Activated naive CD8-positive, alpha-beta T cell treated with anti-CD3 and anti-CD28 coated beads for 36 hours (primary cell): ENCODE measurements at places on chromosomes 4 and X. TPM values are rescaled to one million over a fixed set of nuclear protein-coding genes. Genes with fewer than 3 reads are reported as not detected.

DNA sequence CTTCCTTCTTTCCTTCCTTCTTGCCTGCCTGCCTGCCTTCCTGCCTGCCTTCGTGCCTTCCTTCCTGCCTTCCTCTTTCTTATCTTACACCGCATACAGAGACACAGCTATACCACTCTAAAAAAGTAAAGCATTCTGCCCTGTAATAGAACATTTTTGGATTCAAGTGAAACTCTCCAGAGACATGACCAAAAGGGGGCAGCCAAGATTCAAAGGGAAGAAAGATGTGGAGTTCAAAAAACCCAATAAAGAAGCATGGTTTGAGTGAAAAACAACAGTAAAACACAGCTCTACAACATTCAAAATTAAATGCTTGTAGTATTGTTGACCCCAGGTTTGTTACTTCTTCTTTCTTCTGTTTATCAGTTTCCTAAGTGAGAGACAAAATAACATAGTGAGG lies 914.9 kb upstream of the PCDH7 start:
- DNase-seq, result no peak

GRCh38 chr4:159446266-159446976 lies 343.5 kb downstream of the RAPGEF2 start:
- DNase-seq, result peak; percentile 2

DNA sequence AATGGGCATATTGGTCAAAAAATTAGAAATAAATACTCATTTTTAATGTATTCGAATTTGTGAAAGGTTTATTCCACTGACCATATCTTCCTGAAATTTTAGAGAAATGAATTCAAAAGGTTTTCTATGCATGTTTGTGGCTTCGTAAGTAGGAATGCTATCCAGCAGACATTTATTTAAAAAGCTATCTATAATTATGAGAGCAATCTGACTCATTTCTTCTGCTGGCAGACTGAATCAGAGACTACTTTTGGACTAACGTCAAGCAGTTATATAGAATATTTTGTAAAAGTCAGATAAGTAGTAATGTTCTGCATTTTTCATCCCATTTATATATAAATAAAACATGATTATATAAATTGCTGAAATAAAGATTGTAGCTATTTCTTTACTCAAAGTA lies 125.0 kb downstream of the SPCS3 start:
- DNase-seq, result no peak

DNA sequence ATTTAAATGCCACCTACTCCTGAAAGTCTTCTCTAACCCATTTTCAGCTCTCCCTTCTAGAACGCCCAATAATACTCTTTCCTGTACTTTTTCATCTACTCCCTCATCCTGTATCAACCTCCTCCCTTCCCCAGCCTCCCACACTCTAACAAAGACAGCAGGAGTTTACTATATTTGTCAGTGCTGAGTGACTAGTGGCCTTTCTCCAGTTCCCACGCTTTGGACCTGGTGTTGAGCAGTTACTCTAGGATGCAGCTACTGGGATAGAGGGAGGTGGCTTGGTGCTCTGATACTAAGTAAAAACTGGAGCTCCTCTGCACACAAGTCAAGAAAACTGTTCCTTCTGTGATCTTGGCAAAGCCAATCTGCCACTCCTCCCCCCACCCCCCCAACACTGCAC lies 36.1 kb upstream of the KLHL13 start:
- no peak for DNase-seq

DNA sequence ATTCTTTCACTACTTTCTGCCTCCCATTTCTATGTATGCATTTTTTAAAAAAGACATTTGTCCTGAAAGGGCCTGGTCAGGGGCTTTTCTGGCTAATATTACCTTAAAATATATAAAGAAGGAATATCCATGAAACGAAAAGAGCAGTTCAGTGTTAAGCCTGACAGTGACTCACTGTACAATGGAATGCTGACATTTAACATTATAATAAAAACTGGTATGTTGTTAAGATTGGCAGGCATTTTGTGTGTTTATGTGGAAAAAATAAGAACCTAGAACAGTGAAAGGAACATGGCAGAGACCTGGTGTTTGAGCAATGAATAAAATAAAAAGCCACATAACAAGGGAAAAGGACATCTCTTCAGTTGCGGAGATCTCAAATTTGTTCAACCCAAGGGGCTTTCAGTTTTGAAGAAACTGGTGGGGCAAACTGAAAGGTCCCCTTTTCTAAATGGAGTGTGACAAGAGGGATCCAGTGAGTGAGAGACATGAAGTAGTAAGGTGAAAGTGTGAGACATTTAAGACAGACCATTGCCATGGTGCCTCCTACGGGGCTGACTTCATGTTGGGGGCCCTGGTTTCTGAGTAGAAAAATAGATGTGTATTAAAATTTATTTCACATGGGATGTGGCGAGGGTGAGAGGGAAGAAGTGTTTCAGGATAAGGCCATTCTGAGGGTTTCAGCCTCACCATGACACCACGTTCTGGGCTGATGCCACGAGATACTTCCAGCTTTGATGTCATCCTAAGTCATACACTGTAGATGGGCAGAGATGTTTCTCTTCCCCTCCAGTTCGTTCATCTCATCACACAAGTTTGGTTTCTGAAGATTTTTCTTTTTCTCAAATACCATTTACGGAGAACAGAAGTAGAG lies 324.9 kb downstream of the PPP3CA start:
- no peak for DNase-seq

DNA sequence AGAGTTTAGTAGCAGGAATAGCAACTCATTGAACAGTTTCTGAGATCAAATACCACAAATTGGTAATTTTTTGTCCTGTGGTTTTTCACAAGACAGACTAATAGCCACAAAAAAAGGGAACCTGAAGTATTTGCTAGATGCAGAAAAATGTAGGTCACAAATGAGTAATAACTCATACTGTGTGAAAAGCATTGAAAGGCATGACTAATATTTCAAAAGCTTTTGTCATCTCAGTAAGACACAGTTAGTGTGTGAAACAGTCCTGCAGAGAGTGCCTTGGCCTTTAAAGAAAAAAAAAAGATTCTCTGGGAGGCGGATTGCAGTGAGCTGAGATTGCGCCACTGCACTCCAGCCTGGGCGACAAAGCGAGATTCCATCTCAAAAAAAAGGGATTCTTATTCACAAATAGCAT lies 31.4 kb upstream of the SLC25A31 start:
- DNase-seq, result no peak

Gene DKK2
- not detected for total RNA-seq

Gene MAGEB2
- not detected for total RNA-seq

Gene BGN
- total RNA-seq, result not detected
